ENCODE measurements at places on chromosomes 16 and 17.

DNA sequence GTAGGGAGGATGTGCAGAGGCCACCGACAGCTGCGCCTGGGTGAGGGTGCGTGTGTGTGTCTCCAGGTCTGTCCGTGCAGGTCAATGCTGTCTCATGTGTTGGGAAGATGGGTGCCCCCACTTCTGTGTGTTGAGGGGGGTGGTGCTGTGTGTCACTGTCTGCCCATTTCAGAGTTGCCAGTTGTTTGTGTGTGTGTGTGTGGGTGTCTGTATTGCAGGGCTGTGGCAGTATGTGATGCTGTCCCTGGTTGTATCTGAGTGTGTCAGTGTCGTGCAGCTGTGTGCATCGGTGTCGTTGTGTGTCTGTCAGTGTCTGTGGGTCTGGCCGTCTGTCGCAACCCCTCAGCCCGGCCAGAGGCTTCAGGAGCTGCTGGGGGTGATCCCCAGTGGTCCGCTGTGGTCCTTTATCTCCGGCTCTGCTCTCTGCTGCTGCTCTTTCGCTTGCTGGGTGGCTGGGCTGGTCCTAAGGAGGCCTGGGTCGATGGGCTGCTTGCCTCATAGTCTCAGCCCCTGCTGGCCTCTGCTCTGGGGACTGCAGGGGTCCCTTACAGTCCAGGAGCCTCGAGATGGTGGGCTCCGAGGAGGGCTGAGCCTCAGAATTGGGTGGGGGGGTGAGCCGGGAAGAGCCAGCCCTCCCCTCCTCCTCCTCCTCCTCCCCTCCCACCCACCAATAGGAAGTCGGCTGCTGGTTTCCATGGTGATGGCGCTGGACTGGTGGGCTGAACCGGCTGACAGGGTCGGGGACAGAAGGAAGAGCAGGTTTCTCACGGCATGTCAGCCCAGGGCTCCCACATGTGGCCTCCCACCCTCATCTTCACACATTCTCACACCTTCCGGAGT lies at the start of gene TSPOAP1:
Gene TSPOAP1 (minus strand): TSS at position 601 of the 840 bp plus-strand sequence. CDS start 875 bp downstream, outside the sequence.
- DNase-seq: peak; percentile 81

- peak; percentile 48 for DNase-seq
These were observed 5.3 kb upstream of the NSMCE1 start for GRCh38 chr16:27273670-27274423.

DNA sequence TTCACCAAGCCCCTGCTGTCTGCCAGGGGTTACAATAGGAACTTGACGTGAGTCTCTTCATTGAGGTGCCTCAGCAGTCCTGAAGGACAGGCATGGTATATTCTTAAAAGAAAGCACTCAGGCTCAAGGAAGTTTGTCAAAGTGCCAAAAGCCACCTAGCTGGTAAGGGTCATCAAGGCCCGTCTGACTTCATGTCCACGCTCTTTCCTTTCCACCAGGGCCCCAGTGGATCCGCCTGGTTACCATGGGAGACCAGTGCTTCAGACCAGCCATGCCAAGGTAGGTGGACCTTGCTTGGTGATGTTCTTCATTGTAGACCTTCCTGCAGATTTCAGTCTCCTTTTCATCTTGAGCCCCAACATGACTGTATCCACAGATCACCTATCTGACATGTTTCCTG lies 27.6 kb upstream of the CCL1 start:
- DNase-seq: no peak

- DNase-seq: no peak
These were observed 253.0 kb downstream of the HS3ST3B1 start for GRCh38 chr17:14553847-14554246.

- DNase-seq: no peak
These were observed 1.4 kb upstream of the CACNA1G start for GRCh38 chr17:50558941-50559614.

DNA sequence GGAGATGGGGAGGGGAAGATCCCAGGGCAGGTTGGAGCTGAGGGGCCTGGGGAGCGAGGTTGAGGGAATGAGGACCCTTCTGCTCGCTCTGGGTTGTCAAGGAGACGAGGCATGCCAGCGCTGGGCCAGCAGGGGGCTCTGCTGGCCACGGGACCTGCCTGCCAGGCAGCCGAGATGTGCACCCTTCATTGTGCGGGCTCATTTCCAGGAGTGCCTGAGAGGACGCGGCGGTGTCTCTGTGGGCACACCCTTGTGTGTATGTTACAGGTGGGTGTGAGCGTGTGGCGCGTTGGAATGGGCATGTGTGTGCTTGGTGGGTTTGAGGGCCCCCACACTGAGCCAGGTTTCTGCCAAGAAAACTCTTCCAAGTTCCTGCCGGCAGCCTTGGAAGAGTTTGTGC lies 15.9 kb downstream of the ARHGAP23 start:
- peak; percentile 35 for DNase-seq

- no peak for DNase-seq
These were observed 94.0 kb upstream of the TNRC6C start for GRCh38 chr17:77864234-77865111.

DNA sequence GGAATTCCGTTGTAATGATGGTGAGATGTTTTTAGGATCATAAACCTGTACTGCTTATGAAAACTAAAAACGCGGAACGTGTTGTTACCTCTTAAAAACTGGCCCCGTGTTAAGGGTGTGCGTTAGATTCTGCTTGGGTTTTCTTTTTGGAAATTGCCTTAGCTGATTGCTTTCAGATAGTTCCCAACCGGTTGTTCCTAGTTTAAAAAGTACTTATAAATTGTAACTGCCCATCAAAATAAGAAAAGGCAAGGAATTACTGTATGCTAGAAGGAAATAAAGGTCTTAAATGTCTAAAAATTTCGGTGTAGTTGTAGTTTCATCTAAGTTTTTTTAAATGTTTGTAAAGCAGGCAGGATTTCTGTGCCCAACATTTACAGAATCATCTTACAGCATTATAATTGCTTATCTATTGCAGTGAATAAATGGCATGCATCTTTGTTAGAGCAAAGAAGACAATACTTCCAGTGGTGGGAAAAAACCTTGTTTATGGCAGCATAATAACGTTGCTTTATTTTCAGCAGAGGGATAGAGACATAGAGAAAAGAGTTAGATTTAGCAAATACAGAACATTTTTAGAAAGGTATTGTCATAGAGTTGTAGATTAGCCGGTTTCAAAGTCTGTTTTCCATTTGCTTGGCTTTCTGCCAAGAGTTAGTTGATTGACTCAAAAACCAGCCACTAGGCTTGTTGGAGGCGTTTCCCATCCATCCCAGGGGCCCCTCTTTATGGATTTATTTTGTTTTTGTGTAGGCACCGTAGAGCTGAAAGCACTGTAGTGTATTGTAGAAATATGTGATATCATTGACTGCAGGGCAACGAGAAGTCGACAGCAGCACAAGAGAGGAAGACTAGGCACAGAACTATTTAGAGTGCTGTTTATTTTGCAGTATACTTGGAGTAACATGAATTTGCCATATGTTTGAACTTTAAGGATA lies 1.7 kb downstream of the PPM1D start:
- peak; percentile 53 for DNase-seq
